ENCODE measurements at places on chromosomes 1 and 21.

- DNase-seq: no peak
Observed at GRCh38 chr1:244919320-244920282, 55.3 kb upstream of the HNRNPU start.

- no peak for DNase-seq
Observed at GRCh38 chr1:220791956-220792355, 5.2 kb downstream of the MTARC1 start.

DNA sequence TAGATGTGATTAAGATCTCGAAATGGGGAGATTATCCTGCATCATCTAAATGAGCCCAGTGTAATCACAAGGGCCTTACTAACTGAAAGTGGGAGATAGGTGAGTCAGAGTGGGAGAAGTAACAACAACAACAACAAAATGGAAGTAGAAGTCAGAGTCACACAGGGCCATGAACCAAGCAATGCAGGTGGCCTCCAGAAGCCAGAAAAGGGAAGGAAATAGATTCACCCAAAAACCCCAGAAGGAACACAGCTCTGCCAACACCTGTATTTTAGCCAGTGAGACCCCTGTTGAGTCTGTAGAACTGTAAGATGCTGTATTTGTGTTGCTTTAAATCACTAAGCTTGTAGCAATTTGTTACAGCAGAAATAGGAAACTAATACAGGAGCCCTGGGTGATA lies 4.1 kb downstream of the TAGLN2 start:
- no peak for DNase-seq

DNA sequence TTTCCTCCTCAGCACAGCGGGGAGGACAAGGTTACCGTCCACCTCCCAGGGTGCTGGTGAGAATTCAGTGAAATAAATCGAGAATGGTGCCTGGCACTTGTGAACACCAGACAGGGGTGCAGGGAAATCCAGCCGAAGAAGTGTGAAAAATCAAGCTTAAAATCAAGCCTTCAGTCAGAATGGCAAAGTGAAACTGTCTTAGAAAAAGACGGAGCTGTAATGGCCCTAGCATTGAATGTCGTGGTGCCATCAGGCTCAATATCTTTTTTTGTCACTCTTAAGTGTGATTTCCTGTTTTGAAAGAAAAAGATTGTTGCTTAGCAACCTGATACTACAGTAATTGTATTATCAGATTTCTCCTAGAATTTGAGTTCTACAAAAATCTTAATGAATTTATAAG lies 22.1 kb downstream of the EDARADD start:
- DNase-seq: no peak

GRCh38 chr1:240030236-240030635 lies 61.4 kb upstream of the FMN2 start:
- DNase-seq: no peak

- DNase-seq: no peak
Observed at GRCh38 chr1:168452329-168452728, 91.5 kb downstream of the XCL2 start.

GRCh38 chr1:81004011-81004410 lies 796.7 kb upstream of the ADGRL2 start:
- DNase-seq: no peak

- no peak for DNase-seq
Observed at GRCh38 chr1:169043823-169044222, 62.7 kb upstream of the ATP1B1 start.

GRCh38 chr1:17258116-17258757 lies 9.3 kb downstream of the PADI3 start:
- DNase-seq: no peak

DNA sequence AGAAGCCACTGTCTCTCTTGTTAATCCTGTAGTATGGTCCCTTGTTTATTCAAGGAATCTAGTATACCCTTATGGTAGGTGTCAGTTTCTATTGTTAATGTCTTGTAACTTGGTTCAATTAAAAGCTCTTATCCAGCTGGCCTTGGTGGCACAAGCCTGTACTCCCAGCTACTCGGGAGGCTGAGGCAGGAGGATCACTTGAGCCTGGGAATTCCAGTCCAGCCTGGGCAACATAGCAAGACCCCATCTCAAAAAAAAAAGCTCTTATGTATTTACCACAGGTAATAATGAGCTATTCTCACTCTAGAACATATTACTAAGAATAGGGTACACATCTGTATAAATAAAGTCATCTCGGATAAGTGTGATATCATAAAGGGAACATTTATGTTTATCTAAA lies 46.5 kb downstream of the TMEM200B start:
- DNase-seq: no peak

DNA sequence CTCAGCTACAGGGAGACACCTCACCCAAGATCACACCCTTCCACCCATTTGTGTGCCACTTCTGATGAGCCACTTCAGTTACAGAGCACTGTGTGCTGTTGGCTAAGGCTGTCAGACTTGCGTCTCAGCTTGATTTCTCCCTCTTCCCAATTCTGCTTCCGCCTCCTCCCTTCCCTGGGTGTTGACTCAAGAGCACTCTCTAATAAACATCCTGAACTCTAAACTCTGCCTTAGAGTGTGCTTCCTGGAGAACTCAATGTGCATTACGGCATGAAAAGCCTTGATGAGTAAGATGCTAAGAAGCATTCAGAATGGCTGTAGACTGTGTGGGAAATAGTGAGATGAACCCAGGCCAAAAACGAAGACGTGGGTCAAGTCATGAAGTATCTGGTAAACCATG lies 54.9 kb upstream of the S1PR1 start:
- DNase-seq: no peak

DNA sequence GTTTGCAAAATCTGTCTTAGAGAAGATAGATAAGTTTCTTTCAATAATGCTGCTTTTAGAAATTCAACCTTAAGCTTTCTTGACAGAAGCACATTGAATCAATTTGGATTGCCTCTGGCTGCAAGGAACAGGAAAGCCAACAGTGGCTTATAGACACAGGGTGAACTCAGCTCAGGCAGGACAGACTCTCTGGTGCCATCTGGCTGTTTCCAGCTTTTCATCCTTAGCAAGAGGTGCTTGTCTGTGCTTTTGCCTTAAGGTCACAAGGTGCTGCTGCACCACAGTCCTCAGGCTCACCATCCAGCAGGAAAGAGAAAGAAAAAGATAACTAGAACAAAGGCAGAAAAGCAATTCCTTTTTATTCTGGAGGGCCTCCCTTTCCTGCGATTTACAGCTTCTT lies 93.7 kb upstream of the ETS2 start:
- no peak for DNase-seq

DNA sequence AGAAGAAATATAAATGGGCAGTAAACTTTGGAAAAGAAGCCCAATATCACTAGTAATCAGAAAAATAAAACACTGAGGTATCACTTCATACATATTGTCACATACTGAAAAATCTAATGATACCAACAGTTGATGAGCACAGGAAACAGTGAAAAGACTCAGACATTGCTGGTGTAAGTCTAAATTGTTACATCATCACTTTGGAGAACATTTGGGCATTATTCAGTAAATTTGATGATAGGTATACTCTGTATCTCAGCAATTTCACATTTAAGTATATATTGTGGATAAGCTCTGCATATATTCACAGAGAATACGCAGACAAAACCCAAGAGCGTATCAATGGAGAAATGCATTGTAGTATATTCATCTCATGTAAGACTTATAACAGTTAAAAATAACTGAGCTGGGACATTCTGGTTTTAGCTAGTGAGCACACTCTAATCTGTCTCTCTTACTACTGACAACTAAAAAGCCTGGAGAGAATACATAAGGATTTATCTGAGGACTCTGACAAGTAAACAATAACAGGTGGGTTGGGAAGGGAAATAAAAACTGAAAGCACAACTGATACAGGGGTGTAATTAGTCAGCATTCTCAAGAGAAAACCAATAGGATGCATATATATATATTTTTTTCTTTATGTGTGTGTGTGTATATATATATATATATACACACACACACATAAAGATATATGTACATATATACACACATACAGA lies 212.7 kb upstream of the JUN start:
- no peak for DNase-seq

- no peak for DNase-seq
Observed at GRCh38 chr1:172657586-172657985, 1.3 kb upstream of the FASLG start.
